CD14-positive monocyte (primary cell): ENCODE measurements at places on chromosomes 7 and 10. TPM values are rescaled to one million over a fixed set of nuclear protein-coding genes. Genes with fewer than 3 reads are reported as not detected.

GRCh38 chr7:155303039-155303593 lies 5.4 kb downstream of the INSIG1 start:
- DNase-seq = no peak

- no peak for DNase-seq
These were observed 258.8 kb downstream of the EXOC4 start for GRCh38 chr7:133511708-133512107.

- no peak for DNase-seq
These were observed 160.9 kb upstream of the BMPER start for GRCh38 chr7:33744293-33745075.

GRCh38 chr7:150931199-150931869 lies 46.8 kb downstream of the KCNH2 start:
- no peak for DNase-seq

- DNase-seq = peak; percentile 30
These were observed 81.9 kb upstream of the DYNC1I1 start for GRCh38 chr7:95690367-95690947.

- DNase-seq = no peak
These were observed 397.9 kb downstream of the INHBA start for GRCh38 chr7:41305001-41305400.

PHKG1 gene
- not detected for polyA plus RNA-seq

INA gene
- polyA plus RNA-seq = not detected in 2 replicates
